ENCODE measurements at places on chromosomes 5 and 9.

GRCh38 chr9:4124266-4124665 lies 175.6 kb downstream of the GLIS3 start:
- DNase-seq = no peak

DNA sequence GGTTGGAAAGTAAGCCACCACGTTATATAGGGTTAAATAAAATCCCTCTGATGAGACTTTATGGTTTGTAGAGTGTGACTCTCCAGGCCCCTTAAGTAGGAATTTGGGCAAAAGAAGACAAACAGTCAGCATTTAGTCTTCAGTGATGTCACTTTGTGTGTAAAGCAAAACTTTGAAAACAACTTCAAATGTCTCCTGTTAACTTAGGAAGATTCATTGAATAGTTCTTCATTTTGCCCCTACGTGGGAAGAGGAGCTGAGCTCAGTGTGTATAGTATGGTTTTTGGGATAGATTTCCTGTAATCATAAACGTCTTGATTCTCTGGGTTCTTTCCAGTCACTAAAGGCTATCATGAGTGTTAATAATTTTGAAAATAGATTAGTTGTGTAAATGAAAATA lies 101.3 kb downstream of the GADD45G start:
- no peak for DNase-seq

DNA sequence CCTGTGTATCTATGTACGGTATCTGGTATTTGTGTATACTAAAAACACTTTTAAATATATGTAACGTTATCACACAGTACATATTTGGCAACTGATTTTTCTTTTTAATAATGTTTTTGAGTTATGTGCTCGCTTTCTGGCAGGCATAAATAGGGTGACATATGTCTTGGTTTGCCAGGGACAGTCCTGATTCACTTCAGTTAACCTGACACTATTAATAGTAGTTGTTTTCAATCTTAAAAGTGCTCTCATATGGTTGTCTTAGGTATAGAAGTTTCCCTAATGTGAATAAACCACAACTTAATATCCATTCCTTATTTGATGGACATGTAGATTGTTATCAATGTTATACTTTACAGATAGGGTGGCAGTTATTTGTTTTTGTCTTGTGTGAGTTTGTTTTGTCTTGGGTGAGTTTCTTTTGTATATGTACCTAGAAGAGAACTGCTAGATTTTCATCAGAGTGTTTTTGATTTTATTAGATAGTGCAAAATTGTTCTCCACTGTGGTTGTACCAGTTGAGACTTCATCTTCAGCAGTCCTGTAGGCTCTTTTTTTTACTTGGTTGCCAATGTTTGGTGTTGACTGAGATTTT lies 7.9 kb downstream of the G3BP1 start:
- no peak for DNase-seq

GRCh38 chr5:113330533-113331208 lies 104.1 kb downstream of the TSSK1B start:
- DNase-seq = peak; percentile 59

- no peak for DNase-seq
Observed at GRCh38 chr5:6714226-6715041, 1.2 kb downstream of the TENT4A start.

GRCh38 chr5:172395483-172395882 lies 58.8 kb downstream of the SH3PXD2B start:
- DNase-seq = no peak

Measured in RCC 7860 (cell line).